Activated naive CD4-positive, alpha-beta T cell (primary cell): ENCODE measurements at places on chromosomes 1 and 21.

- no peak for DNase-seq
Measured at GRCh38 chr21:36347962-36348328, 27.9 kb downstream of the MORC3 start.

GRCh38 chr1:8458607-8459006 lies 140.7 kb downstream of the SLC45A1 start:
- DNase-seq: no peak

DNA sequence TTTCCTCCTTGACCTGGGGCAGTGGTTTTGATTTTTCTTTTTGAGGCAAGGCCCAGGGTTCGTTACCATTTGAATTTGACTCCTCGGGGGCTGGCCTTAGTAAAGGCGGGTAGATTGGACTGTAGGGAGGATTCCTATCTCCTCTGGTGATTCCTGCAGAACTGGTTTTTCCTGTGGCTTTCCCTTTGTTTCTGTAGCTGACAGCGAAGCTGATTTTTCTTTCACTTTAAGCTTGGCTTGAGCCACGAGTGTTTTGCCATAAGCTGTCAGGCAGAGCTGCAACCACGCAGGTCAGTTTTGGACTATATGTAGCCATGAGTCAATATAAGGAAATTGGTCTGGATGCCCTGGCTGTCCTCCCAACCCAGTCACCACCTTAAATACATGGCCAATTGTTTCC lies 28.7 kb upstream of the KCNJ15 start:
- no peak for DNase-seq

GRCh38 chr21:30216041-30216723 lies at the start of gene CLDN8:
CLDN8 (minus strand) TSS chr21:30216097; CDS start chr21:30215925, 172 bp downstream.
- no peak for DNase-seq

- no peak for DNase-seq
Measured at GRCh38 chr1:155499953-155500639, 62.5 kb downstream of the ASH1L start.

DNA sequence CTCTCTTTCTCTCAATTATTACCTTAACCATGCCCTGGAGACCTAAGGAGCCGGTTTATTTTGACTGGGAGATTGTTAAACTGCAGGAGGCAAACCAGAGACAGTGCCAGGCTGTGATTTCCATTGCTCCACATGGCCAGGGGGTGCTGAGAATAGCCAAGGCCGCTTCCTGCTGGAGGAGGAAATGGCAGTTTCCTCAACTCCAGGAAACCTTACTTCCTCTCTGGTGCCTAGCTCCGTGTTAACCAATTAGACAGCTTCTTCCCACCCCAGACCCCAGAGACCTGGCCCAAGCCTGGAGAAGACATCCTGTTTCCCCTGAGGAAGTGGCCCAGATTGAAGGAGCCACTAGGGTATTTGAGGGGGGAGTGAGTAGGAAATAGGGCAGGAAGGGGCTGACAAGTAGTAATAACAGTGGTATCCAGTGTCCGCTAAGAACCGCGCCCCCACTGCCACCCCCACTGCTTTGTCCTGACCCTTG lies 161.2 kb downstream of the PLPP3 start:
- DNase-seq: no peak

DNA sequence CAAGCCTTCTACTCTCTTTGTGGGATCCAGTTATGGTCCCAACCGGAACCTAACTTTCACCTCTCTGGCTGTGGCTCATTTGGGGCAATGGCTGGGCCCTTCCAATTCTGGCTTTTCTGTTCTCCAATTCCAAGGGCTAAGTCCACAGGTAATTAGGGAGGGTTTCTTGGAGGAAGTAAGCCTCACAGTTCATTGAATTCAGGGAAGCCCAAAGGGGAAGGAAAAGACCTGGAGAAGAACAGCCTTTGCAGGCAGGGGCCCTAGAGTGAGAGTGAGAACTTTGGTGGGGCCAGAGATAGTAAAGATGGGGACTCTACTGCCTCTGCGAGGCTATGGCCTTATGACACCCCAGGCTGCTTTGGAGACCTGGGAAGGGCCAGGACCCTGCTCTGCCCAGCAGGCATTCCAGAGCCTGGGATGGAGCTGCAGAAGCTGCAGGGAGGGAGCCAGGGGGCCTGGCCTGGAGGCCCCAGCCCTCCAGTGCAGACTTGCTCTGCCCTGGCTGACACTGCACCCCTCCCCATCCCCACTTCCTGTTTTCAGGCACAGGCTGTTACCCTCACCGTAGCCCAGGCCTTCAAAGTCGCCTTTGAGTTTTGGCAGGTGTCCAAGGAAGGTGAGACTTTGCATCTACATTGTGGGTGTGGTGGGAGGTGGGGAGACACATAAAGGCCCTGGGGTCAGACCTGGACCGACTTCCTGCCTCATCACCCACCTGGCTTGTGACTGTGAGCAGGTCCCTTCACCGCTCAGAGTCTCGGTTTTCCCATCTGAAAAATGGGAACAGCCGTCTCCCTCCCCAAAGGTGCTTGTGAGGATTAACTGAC lies 18.9 kb downstream of the LDLRAP1 start:
- no peak for DNase-seq

- no peak for DNase-seq
Measured at GRCh38 chr1:200150721-200151120, 123.2 kb downstream of the NR5A2 start.

DNA sequence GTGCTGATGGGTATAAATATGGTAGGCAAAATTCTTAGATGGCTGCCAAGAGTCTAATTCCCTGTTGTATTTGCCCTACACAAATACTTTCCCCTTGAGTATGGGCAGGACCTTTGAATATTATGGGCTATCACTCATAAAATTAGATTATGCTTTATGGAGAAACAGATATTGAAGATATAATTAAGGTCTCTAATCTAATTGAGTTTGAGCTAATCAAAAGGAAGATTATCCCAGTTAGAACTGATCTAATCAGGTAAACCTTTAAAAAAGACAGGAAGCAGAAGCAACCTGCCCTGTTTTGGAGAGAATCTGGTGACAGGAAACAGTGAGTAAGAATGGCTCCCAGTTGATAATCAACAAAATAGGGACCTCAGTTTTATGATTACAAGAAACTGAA lies 609.0 kb upstream of the PRMT6 start:
- no peak for DNase-seq

DNA sequence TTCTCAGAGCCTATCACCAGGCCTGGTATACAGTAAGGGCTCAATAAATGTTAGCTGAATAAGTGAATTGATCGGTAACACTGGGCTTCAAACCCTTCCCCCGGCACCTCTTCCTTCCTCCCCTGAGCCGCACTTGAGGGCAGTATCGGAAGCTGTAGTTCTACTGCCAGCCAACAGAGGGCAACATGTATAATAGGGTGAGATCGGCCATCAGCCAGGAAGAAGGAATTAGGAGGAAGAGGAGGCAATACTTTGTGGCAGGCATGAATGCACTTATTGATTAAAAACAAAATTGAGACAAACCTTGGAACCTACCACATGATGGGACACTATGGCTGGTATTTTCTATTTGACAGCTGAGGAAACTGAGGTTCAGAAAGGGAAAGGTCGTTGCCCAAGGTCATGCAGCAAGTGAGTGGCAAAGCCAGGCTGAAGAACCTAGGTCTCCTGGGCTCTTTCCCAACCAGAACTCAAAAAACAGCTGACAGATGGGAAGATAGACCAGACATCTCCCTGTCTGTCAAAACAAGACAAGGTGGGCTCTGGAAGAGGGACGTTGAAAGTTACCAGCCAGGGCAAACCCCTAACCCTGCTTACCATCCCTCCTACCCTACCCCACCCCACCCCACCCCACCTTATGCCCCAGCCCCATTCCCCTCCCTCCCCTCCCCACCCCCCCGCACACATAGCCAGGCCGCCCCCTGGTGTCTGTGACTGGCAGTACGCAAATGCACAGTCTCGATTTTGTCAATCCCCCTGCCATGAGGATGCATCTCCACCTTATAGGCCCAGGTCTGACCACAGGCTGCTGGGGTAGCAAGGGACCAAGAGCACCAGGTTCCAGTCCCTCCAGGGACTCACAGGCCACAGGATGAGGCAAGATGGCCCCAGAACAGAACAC lies 107.3 kb upstream of the RUNX3 start:
- DNase-seq: peak; percentile 25

- no peak for DNase-seq
Measured at GRCh38 chr1:209609041-209609790, 25.7 kb downstream of the CAMK1G start.

DNA sequence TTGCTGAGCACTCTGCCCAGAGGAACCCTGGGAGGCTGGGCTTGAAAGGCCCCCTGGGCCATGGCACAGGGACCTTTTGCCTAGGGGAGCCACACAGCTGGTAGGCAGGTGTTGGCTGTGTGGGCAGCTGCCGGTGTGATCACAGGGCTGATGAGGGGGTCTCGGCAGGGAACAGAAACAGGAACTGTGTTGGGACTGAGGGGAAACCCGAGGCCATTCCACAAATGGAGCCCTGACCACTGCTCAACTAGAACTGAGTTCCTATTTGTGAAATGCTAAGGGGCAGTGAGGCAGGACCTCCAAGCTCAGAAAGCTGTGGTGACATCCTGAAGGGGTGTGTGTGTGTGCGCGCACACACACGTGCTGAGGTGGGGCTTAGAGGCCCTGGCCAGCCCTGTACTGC lies 6.4 kb upstream of the THEM5 start:
- no peak for DNase-seq
